Suppressor macrophage treated with lipopolysaccharide for 4 hours (primary cell): ENCODE measurements at places on chromosomes 5 and 9.

- peak; percentile 85 for DNase-seq
Observed at GRCh38 chr5:149133795-149134777, 7.2 kb upstream of the ABLIM3 start.

- DNase-seq: no peak
Observed at GRCh38 chr9:136023410-136024225, 62.4 kb upstream of the UBAC1 start.

DNA sequence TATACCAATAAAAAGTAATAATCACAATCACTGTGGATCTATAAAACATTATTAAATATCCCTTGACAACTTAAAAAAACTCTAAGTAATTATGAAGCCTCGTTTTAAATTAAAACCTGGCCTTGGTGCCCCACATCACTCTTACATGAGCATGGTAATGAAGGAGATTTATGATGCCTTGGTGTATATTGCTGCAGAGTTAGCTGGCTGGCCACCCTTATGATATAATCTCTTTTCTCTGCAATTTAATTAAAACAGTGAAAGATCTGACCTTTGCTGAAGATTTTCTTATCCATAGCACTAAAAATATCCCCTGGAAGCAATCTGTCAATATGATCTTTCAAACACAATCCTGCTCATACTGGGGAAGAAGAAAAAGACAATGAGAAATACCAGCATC, 48.8 kb upstream of the PCSK1 start:
- DNase-seq: no peak

DNA sequence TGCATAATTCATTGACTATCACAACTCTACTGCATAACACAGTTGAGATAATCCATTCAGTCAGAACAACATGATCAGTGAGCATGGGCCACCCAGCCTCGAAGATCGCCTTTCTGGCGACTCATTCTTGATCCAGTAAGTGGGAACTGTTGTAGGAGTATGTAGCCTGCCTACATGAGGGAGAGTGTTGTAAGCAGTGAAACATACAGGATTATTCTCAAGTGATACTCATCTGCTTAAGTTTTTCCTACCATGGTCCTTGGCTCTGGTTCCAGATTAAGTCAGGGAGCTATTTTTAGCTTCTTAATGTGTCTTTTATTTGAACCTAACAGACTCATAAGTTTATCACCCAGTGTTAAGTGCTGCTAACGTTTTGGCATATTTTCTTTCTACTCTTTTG, 44.0 kb downstream of the TNPO1 start:
- peak; percentile 16 for DNase-seq

- no peak for DNase-seq
Observed at GRCh38 chr9:126368020-126368419, 41.4 kb downstream of the MVB12B start.

- DNase-seq: no peak
Observed at GRCh38 chr5:104347119-104347708, 784.6 kb upstream of the NUDT12 start.

- no peak for DNase-seq
Observed at GRCh38 chr5:123610209-123610608, 98.2 kb downstream of the CSNK1G3 start.

DNA sequence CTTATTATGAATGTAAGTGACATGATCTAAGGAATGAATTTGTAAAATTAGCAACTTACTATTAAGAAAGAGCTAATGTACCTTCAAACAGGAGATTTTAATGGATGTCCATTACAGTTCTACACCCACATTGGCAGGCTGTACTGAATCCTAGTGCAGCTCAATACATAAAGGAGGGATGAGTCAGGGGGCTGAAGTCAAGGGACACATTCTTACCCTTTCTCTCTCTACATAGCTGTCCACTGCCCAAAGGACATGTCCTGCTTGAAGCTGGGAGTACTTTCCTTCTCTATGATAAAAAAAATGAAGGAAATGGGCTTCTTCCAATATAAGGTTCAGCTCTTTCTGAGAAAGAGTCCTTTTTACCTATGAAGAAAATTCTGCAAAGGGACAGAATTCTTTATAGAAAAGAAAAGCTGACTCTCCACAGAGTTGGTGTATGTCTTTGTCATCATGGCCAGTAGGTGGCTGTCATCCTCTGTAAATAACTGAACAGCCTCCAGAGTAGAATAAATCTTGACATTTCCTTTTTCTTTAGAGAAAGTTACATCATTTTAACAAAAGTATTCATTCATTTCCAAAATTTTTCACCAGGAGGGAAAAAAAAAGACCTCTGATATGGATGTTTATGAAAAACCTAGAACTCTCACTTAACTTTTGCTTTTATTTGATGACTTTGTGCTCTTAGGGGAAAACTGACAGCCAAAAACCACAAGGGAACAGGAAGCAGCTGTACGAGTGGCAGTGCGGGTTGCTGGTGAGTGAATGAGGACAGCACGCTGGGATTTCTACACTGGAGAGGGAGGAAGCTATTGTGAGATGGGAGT, 13.1 kb upstream of the IFNA14 start:
- peak; percentile 81 for DNase-seq

- no peak for DNase-seq
Observed at GRCh38 chr5:78706825-78707224, 58.3 kb upstream of the LHFPL2 start.

DNA sequence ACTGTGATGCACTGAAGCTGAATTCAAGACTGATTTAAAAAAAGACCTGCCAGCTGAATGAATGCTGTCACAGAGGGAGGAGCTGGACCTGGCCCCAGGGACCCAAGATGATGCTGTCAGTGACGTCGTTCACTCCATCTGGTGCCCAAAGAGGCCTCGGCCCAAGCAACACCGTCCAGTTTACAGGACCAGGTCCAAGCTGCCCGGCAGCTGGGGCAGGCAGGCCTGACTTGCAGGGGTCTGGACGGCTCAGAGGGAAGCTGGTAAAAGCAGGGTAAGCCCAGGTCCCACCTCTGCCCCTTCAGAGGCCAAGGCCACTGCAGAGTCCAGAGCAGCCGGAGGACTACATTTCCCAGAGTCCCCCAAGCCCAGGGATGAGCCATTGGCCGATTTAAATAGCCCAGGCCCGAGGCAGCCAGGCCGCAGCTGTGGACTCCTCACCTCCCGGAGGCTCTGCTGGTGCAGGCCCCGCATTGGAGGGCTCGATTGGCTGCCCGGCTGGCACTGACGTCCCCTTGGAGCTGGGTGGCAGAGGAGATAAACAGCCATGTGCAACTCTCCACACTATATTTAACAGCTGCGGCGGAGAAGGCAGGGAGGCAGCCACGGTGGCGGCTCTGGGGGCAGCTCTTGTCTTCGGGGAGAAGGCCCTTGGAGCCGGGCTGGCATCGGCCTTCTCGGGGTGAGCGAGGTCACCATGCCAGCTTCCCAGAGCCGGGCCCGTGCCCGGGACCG, at the start of gene PLPP7:
Gene PLPP7 (plus strand): TSS at position 423 of the 735 bp plus-strand sequence. CDS start 275 bp downstream, at position 698.
- peak; percentile 49 for DNase-seq

- DNase-seq: no peak
Observed at GRCh38 chr5:78544561-78545201, 103.9 kb downstream of the LHFPL2 start.

DNA sequence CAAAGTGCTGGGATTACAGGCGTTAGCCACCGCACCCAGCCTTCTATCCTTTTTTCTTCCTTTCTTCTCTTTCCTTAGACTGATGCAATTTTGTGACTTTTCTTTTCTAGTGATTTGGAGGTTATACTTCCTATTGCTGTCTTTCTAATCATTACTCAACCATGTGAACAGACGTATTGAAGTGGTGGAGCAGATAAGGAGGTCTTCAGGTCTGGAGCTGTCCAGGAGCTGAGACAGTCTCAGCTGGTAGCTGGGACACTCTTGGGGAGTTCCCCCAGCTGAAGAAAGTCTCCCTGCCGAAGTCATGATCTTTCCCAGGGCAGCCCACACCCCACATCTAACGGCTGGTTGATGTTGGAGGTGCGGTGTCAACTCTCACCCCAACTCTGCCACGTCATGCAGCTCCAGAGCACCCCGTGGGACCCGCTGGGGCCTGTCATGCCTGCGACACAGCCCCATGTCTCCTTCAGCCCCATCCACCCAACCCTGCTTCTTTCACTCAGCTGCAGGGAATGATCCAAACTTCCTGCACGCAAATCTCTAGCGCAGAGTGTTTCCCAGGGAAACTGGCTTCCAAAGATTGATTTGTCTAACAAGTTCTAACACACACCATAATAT, 41.1 kb downstream of the NSUN2 start:
- no peak for DNase-seq

GRCh38 chr9:21967169-21967568, 27.0 kb downstream of the CDKN2A start:
- no peak for DNase-seq

- DNase-seq: no peak
Observed at GRCh38 chr5:44183312-44183711, 205.9 kb downstream of the FGF10 start.

GRCh38 chr5:13831351-13831750, 113.1 kb downstream of the DNAH5 start:
- DNase-seq: no peak

DNA sequence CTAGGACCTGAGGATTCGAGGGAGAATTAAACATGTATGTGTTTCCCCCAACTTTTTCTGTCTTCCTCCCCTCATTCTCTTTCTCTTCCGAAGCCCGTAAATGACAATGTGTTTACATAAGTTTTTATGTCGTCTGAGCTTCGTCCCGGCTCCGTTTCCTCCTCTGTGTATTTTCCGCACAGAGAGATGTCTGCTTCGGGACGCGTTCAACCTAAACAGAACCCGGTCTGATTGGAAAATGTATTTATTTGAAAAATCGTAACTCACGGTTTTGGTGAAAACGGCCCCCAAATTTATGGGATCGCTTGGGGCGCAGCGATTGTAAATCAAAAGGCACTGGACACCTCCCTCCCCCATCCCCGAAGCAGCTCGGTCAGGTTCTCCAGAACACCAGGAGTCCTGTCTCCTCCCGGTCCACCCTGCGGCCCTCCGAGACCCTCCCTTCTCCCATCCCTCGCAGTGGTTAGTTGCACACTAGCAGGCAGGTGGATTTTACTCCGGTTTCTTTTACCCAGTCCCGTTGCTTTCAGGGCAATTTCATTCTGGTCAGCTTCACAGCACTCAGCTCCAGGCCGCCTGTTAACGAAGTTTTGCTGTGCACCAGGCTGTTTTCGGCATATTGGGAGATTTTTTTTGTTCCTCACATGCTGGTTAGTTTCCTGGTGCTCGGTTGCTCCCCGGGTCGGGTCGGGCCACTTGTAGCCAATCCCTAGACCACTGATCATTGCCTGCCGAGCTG, 5.8 kb upstream of the HAND1 start:
- DNase-seq: no peak

GRCh38 chr5:178361657-178362445, 129.2 kb upstream of the PHYKPL start:
- no peak for DNase-seq

- DNase-seq: no peak
Observed at GRCh38 chr5:127870914-127871313, 167.7 kb downstream of the CCDC192 start.
